ENCODE measurements at places on chromosomes 3 and 15.

DNA sequence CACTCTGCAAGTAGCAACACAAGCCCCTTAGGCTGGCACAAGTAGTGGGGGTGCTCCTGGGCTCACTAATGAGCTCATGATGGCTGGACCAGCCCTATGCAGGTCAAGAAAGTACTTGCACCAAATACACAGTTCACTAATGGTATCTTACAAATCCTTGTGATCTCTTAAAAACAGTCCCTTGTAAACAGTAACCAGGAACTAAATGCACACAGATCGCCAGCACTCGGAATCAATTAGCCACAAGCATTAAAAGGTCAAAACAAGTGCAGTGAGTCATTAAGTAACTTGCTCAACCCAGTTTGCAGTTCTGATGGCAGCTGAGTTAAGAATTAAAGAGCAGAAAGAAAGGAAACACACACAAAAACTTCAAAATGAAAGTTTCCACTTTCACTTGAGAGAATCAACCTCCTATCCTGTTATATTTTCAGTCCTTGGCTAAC lies 43.2 kb downstream of the ARHGEF3 start:
- no peak for DNase-seq

DNA sequence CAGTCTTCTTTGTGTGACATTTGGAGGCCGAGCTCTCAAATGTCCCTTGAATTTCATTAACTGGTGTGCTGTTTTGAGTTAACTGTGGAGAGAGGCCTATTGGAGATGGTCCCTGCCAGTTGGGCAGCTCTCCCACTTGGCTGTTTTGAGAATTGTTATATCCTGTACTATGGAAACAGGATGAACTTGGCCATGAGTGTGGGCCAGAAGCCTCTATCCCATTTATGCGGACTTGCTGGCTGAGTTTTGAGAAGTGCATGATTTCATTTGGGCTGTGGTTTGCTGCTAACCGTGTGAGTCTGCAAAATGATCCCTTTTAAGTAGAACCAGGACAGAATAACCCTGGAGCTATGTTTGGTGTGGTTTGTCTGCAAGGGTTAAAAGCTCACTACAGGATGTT lies 366.0 kb downstream of the PTPRG start:
- DNase-seq: no peak

DNA sequence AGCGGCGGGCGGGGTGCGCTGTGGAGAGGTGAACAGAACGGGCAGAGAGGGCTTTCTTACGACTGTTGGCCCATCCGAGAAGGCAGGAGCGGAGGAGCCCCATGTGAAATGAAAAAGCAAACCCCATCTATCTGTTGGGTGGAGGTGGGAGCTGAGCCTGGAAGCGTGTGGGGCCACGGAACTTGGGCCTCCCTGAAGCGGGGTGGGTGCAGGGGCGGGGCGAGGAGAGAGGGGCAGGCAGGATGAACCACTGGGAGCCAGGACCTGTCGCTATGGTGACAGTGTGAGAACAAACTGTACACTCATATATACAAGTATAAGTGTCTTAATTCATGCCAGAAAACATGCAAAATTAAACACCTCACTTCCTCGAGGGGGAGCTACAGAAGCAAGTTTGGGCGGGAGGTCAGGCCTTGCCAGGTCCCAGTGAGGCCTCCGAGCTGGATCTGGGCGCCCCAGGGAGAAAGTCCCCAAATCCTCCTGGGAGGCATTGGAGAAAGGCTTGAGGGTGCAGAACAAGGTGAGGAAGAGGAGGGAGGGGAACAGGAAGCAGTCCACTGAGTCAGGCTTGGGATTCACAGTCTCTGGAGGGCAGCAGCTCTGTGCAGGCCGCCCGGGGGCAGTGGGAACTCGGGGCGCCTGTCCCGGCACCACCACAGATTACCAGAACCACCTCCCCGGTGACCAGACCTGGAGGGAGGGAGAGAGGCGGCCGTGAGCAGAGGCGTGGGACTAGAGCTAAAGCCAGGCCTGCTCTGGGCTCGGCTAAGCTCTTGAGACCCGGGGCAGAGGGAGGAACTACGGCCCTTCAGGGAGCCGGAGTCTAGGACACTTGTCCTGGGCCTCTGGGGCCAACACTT lies 34.8 kb downstream of the RBPMS2 start:
- DNase-seq: no peak

- DNase-seq: no peak
Measured at GRCh38 chr15:45102226-45102625, 11.7 kb downstream of the DUOX2 start.

DNA sequence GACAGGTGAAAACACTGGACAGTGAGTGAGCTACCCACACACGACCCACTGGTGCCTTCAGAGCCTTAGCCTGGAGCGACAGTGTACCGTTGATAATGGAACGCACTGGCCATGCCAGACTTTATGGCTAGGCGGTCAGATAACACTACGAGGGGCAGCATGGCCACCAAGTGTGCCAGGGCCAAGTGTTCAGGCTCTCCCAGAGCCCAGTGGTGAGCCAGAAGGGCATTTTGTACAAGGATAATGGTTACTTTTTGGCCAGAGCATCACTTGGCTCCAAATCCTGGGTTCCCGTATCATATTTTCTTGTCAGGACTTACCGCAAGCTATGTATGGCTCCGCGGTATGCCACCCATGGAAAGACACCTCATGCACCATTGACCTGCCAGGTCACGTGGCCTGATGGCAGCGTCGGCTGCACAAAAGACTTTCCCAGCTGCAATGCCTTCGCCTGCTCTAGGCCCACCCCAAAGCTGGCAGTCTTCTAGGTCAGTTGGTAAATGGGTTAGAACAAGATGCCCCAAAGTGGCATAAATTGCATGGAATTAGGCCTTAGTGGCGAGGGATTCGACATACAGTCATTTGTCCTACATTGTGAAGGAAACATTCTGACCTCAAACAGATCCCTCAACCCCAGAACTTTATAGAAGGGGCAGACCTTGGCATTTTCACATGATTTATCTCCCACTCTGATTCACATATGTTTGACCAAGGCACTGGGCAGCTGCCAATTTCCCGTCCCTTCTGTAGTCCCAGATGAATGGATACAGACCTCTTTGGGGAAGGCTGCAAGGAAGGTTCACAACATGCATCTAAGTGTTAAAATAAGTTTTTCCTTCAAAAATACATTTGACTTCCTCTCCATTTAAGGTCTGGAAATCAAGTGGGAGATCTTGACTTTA lies 12.2 kb upstream of the SLC28A1 start:
- no peak for DNase-seq

DNA sequence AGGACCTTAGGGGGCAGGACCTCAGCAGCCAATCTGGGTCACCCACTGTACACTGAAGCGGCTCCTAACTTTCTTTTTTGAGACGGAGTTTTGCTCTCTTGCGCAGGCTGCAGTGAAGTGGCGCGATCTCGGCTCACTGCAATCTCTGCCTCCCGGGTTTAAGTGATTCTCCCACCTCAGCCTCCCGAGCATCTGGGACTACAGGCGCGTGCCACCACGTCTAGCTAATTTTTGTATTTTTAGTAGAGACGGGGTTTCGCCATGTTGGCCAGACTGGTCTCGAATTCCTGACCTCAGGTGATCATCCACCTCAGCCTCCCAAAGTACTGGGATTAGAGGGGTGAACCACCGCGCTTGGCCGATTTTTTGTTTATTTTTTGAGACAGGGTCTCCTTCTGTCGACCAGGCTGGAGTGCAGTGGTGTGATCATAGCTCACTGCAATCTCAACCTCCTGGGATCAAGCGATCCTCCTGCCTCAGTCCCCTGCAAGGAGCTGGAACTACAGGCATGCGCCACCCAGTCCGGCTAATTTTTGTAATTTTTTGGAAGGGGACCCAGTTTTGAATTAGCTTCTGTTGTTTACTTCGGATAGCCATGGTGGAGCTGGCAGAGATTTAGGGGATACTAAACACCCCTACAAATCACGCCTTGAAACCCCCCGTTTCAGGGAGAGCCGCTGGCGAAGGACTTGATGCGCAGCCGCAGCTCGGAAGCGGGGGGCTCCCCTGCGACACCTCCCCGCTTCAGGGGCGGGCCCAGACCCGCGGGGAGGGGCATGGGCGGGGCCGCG lies 1.5 kb upstream of the CLK3 start:
- no peak for DNase-seq

DNA sequence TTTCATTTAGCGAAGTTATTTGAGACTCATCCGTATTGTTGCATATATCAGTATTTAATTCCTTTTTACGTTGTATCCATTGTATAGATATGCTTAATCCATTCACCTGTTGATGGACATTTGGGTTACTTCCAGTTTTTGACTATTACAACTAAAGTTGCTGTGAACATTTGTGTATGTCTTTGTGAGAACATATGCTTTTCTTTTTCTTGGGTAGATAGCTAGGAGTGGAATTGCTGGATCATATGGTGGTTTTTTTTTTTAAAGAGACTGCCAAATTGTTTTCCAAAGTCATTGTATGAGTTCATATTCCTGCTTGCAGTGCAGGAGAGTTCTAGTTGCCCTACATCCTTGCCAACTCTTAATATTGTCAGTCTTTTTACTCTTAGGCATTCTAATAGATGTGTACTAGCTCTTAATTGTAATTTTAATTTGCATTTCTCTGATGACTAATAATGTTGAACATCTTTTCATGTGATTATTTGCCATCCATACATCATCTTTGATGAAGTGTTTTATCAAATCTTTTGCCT lies 37.3 kb downstream of the NR2C2 start:
- no peak for DNase-seq

DNA sequence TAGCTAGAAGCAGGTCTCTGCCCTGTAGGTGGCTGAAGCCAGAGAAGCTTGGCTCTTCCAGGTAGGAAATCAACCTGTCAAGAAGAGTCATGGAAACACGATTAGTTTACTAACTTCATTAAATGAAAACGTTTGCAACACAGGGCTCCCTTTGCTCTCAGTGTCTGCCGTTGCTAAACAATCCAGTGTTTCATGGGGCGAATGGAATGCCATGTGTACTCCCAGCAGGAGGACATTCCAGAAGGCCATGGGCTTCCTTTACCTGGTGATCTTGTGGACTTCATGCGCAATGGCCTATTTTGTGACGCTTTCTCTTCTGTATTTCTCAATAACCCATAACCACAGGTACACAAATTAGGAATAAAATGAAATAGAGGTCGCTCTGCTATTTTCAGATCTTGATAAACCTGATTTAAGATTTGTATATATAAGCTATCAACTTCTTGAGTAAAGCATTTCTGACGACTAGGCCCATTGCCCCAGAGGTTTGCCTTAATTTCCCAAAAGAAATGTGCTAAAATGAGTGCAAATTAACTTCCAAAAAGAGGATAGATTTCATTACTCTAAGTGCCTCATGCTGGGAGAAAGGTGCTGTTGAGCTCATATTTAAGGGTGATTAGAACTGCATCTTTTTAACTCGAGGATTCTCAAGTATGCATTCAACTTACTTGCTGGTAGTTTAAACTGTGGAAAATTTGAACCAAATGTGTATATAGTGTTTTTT lies 171.0 kb downstream of the EPHA3 start:
- DNase-seq: no peak

DNA sequence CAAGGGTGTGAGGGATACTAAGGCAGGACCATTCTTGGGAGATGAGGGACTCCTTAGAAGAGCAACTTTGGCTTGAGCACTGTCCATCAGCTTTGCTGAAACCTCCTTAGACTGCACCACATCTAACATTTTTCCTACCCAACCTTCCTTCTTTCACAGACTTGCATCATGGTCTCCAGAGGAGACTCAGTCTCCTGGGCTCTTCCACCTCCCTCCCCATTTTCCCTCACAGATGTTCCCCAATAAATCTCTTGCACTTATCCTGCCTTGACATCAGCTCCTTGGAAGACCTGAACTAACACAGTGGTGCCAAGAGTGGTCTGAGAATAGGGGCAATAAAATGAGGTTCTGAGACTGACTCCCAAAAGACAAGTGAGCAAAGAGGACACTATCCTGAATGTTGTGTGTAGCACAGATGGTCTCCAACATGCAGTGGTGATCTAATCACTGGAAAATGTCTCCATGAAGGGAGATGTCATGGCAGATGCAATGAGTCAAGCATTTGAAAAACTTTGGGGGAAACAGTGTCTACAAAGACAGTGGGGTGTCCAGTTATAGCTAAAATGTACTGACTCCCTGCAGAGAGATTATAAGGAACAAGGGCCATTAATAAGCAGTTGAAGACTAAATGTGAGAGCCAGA lies 26.0 kb upstream of the BOC start:
- no peak for DNase-seq

- no peak for DNase-seq
Measured at GRCh38 chr3:51221959-51222358, 163.1 kb upstream of the MANF start.

- DNase-seq: no peak
Measured at GRCh38 chr3:61858054-61858453, 296.7 kb downstream of the PTPRG start.

GRCh38 chr15:27784107-27784506 lies 315.0 kb downstream of the OCA2 start:
- DNase-seq: no peak

DNA sequence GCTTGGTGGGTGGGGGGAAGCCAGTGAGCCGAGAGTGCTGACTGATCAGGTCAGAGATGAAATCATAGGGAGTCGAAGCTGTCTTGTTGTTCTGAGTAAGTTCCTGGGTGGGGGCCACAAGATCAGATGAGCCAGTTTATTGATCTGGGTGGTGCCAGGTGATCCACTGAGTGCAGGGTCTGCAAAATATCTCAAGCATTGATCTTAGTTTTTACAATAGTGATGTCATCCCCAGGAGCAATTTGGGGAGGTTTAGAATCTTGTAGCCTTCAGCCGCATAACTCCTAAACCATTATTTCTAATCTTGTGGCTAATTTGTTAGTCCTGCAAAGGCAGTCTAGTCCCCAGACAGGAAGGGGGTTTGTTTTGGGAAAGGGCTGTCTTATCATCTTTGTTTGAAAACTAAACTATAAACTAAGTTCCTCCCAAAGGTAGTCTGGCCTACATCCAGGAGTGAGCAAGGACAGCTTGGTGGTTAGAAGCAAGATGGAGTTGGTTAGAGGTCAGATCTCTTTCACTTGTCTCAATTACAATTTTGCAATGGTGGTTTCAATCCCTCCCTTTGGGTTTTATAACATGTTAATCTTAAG lies 18.7 kb upstream of the MTMR14 start:
- no peak for DNase-seq

- no peak for DNase-seq
Measured at GRCh38 chr3:178454726-178455125, 81.5 kb upstream of the KCNMB2 start.

DNA sequence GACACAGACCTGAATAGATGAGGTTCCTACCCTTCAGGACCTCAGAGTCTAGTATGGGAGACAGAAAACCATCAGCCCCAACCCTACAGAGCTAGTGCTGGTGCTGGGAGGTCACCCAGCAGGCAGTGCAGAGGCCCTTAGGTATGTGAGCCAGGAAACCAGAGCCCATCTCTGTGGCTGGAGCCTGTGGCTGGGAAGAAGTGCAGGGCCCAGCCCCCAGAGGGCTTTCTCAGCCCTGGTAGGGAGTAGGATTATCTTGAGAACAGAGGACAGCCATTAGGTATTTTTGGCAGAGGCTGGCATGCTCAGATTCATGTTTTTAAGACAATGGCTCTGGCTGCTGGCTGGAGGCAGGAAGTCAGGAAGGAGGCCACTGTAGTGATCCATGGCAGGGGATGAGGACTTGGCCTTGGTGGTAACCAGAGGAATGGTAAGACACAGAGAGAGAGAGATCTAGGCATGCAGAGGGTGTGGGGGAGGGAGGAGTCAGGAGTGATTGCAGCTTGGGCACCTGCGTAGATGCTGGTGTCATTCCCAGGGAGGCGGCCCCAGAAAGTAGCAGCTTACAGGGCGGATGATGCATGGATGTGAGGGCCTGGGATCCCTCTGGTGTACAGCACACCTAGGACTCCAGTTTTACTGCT lies 220.9 kb upstream of the EIF1B start:
- DNase-seq: no peak

GRCh38 chr15:40238532-40239403 lies at the start of gene PAK6:
PAK6 (plus strand) TSS chr15:40239063; CDS start chr15:40264786, 25,723 bp downstream.
- DNase-seq: no peak
